Tibial nerve (tissue), 4 donors: ENCODE measurements at places on chromosomes 1 and 21.

- DNase-seq: no peak
Observed at GRCh38 chr1:48568501-48568900, 96.5 kb upstream of the SPATA6 start.

DNA sequence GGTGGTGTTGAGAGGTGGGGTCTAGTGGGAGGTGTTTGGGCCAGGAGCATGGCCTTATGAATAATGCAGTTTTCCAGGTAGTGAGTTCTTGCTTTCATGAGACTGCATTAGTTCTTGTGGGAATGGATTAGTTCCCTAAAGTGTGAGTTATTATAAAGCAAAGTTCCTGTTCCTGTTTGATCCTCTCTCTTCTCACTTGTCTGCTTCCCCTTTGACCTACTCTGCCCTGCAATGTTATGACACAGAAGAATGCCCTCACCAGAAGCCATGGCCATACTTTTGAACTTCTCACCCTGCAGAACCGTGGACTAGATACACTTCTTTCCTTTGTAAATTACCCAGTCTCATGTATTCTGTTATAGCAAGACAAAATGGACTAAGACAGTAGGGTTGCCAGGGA is 53.6 kb downstream of the MAP3K7CL start:
- no peak for DNase-seq

DNA sequence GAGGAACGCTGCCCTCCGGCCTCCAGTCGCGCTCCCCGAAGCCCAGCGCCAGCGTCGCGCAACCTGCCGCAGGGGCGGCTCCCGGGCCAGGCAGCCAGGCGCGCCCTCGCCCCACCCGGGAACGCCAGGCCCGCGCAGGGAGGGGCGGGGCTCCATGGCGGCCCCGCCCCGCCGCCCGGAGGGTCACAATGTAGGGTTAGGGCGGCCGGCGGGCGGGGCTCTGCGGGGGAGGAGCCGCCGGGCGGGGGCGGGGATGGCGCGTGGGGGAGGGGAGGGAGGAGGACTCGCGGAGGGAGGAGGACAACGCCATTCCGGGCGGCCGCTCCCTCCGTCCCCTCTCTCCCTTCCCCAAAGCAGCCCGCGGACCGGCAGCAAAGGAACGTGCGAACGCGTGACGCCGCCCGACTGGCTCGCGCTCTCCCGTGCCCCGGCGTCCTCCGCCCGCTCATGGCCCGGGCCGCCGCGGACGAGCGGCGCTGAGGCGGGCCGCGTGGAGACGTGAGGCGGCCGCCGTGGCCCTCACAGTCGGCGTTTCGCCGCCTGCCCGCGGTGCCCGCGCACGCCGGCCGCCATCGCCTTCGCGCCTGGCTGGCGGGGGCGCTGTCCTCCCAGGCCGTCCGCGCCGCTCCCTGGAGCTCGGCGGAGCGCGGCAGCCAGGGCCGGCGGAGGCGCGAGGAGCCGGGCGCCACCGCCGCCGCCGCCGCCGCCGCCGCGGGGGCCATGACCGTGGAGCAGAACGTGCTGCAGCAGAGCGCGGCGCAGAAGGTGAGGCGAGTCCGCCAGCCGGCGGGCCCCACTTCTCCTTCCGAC is at the start of gene USP25:
TSS of gene USP25 (plus strand) at position 309 of the 810 bp plus-strand sequence. CDS start at position 721, 412 bp downstream.
- peak; percentile 89 for DNase-seq

GRCh38 chr1:214862421-214862820 is 220.1 kb upstream of the KCNK2 start:
- no peak for DNase-seq

DNA sequence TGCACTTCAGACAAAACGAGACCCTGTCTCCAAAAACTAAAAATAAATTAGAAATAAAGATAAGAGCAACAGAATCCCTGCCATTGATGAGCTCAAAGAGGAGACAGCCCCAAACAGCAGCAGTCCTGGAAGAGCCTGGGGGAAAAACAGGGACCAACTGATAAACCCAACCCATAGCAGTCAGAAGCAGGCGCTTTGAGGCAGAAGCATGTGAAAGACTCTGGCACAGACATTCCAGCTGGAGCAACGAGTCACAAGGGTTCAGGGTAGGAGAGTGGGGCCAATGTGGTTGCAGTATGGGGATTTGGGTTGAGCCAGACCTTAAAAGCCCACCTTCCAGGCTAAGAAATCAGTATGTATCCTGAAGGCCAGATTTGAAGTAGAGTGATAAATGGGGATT is 78.5 kb downstream of the MPZL1 start:
- DNase-seq: no peak

DNA sequence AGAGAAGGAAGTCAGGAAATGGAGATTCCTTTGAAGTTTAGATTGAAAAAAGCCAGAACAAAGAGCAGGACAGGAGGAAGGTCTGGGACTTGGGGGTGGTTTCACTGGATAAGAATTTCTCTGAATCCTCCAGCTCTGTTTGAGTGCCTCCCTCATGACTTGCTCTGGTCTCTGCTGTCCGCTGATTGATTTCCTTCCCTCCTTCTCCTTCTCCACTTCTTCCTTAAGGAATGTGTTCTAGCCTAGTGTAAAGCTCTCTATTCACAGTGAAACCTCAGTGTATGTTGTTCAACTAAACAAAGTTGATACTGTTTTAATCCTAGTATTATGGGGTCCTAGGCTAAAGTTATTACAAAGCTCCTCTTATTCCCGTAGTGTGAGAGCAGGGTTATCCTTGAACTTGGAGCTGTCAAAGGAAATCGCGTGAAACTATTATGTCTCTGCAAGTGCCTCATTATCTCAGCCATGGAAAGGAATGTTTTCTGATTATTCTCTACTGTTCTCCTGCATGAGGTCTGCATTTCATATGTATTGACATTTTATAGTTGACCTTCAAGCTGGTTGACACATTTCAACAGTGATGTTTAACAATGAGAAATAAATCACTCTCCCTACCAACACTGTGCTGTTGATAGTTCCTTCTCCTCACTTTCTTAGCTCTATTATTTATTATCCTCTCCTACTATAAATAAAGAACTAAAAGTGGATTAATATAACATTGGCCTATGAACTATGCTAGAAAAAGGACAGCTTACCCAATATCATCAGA is 82.7 kb upstream of the KCTD3 start:
- no peak for DNase-seq

- DNase-seq: no peak
Observed at GRCh38 chr21:35503671-35504070, 454.6 kb upstream of the RUNX1 start.

GRCh38 chr1:177366091-177366490 is 195.3 kb downstream of the BRINP2 start:
- DNase-seq: no peak

- no peak for DNase-seq
Observed at GRCh38 chr1:227813962-227814361, 1.5 kb upstream of the PRSS38 start.

DNA sequence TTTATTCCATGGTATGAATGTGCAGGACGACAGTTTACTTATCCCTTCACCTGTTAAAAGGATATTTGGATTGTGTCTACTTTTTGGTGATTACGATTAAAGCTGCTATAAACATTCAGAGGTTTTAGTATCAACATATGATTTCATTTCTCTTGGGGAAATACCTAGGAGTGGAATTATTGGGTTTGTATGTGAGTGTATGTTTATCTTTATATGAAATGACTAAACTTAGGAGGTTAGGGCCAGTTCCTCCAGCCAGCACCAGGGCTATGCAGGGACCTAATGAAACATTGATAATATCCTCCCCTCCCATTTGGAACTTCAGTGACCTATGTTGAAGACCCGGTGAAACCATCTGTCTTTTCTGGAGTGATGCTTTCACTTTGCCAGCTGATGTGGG is 13.8 kb downstream of the TMEM51 start:
- DNase-seq: no peak

DNA sequence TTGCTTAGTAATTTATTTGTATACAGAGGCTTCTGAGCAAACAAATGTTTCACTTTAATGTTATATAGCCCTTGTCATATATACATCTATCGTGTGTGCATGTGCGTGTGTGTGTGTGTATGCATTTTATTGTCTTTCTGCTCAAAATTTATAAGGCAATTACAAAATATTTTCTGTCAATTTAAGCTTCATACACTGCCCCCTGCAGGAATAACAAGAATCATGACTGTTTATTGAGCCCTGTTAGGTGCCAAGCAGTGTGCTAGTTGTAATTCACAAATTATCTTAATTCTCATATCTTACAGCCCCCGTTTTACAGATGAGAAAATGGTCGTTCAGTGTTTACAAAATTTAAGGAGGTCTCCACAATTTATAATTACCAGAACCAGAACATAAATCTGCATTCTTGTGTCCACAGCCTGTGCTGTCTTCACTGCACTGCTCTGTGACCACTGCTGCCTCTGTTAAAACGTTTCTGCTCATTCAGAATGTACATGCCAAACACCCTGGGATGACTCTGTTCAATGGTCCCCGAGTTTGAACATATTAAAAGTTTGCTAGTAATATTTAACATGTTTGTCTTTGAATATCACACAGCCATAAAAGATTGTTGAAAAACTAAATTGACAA is 181.3 kb downstream of the ATP6V1G3 start:
- no peak for DNase-seq

DNA sequence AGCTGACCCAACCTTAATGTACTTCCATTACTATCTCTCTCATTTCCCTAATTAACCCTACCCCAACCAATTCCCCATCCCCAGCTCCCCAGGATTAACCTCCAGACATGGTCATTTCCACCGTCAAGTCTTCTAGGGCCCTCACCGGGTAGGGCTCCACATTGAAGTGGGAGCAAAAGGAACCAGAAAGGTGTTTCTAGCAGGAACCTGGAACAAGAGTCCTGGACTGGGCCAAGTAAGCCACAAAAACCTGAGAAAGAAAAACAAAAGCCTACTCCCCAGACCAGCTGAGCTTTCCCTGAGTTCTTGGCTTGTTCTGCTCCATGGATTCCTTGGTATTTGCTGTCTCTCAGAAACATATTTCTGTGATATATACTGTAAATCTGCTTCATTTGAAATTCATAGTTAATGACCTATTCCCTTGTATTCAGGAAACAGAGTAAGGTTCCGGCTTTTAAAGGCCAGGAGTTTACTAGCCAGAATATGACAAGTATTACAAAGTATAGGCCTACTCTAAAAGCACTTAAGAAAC is 58.4 kb downstream of the SYF2 start:
- no peak for DNase-seq

GRCh38 chr1:87763483-87763882 is 434.8 kb downstream of the LMO4 start:
- DNase-seq: no peak

GRCh38 chr21:22710721-22711120 is 1712.5 kb downstream of the NCAM2 start:
- no peak for DNase-seq

- no peak for DNase-seq
Observed at GRCh38 chr1:209831615-209832014, 3.8 kb downstream of the UTP25 start.

DNA sequence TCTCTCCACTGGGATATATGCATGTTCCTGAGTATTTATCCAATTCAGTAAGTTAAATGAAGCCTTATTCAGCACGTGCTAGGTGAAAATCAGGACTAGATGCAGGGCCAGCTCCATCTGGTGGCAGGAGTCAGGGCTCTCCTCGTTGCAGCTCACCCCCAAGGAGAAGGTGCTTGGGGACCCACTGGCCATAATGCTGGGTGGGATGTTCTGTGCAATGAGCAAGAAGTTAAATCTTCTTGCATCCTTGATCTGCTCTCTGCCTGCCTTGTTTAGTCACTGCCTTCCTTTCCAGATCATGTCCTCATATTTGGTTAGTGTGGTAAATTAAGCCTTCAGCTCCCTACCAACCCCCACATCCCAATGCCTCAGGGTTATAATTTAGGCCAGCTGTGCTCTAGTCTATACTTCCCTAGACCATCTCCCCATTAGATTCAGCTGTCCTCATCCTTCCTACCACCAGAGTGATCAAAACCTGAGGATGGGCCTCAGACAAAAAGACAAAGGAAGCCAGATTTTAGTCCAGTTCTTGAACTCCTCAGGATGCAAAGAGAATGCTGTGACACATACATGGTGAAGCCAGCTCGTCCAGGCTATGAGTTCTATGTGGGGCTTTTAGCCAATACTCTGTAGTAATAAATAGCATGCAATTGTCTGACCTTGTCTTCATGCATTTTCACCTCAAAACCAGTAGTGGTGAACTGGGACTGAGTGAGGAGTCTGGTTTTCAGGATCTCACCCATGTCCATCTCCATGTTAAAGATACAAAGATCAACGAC is 55.9 kb downstream of the SEC16B start:
- DNase-seq: peak; percentile 15

- DNase-seq: no peak
Observed at GRCh38 chr1:46549697-46550681, 1.5 kb downstream of the KNCN start.

- DNase-seq: no peak
Observed at GRCh38 chr1:7220007-7220406, 434.8 kb downstream of the CAMTA1 start.

- no peak for DNase-seq
Observed at GRCh38 chr21:46128106-46128932, 27.1 kb downstream of the FTCD start.

DNA sequence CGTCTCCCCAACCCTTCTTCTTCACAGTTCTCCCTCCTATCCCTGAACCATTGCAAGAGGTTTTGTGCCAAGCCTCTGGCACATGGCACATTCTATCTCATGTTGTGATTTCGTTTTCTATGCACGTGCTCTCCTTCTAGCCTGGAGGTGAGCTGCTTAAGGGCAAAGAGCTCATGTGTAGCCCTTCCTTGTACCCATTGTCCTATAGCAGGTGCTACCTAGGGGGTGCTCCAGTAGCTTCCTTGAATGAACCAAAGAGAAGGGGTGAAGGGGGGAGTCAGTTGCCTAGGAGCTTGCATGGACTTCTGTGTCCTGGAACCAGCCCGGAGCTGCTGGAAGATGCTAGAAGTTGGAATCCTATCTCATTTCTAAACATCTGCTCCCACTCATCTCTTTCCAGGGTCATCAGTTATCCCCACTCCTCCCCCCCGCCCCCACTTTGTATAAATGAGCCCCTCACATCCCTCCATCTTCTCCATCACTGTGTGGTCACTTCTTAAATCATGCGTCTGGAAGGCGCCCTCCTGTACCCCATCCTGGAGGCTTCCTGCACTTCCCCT is 535 bp upstream of the DISC1 start:
- DNase-seq: no peak

DNA sequence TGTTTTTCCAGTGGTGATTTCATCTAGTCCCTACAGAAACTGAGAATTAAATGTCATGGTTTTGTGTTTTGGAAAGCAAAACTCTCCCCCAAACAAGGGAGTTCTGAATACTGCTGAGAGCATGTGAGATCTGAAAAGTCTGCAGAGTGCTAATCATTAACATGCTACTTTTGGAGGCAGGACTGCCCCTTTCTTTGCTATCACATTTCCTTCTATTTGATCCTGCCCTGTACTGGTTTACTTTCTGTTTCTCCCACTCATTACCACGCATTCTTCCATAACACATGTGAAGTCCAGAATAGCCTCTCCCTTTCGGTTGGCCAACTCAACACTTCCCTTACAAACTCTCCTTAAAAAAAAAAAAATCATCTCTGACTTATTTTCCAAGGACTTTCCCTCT is 63.6 kb downstream of the GADD45A start:
- no peak for DNase-seq

- no peak for DNase-seq
Observed at GRCh38 chr1:6923955-6924881, 139.0 kb downstream of the CAMTA1 start.

- DNase-seq: no peak
Observed at GRCh38 chr1:43543567-43543966, 12.9 kb downstream of the PTPRF start.
